Naive thymus-derived CD8-positive, alpha-beta T cell (primary cell): ENCODE measurements at places on chromosomes 2 and 18.
A peak's percentile ranks its signal among the peaks of the same experiment; 100 is the strongest.

DNA sequence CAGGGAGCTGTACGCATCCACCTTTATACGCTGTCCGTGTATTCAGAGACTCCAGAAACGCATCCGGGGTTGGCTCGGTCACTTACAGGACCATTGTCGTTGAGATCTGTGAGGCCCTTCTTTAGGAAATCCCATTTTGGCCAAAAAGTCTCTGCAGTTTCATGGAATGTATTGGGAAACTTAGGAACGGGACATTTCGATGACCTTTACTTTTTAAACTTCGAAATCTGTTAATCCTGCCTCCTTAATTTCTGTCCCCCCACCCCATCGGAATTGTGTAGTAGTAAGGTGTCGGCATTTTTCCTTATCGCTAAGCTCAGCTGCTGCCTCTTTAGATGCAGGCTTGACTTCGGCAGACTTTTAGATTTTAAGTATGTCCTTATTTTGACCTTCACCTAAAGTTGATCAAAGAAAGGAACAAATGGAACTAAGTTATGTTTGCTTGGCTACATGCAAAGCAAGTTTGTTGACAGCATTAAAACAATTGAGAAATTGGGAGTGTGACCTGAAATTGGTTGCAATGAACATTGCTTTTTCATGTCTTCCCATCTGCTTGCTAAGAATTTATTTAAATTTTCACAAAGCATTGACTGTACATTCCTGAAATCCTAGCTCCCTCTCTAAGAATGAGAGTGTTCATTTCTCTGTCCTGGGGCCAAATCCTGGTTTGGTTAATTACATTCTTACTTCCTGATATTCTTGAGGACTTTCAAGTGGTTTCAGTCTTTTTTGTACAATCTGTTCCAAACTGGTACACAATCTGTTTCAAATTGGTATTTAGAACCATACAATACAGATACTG, 884 bp upstream of the RAPH1 start:
- peak; percentile 8 for DNase-seq

DNA sequence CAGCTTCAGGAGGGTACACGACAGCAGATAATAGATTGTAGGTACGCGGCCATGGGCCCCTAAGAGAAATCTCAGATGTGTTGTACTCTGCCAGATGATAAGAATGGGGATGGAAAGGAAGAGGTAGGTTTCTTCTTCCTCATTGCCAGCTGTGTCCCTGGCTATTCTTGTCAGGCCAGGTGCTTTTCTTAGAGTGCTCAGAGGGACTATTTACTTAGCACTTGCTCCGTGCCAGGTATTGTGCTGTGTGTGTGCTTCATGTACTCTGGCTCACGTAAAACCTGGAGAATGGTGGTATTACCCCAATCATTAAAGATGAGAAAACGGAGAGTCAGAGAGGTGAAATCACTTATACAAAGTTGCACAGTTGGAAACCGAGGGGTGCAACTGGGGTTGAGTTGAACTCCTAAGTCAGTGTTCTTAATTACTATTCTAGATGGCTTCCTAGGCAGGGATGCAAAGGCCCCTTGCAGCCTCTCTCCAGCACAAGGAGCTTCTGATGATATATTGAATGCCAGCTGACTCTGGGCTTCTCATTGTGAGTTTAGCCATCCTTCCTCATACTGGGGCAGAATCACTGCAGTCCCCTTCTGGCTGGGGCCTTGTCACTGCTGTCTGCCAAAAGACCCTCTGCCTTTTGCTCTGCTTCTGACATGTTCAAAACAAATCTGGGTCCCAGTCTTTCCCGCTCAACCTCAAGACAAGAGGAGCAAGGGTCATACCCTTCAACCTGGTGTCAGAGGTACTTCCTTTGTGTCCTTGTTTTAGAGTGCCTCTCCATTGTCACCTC, 60.7 kb downstream of the LYPD1 start:
- no peak for DNase-seq

- no peak for DNase-seq
Measured at GRCh38 chr18:25243754-25244153, 108.2 kb downstream of the ZNF521 start.

GRCh38 chr2:234534515-234534914, 37.6 kb upstream of the ARL4C start:
- no peak for DNase-seq

DNA sequence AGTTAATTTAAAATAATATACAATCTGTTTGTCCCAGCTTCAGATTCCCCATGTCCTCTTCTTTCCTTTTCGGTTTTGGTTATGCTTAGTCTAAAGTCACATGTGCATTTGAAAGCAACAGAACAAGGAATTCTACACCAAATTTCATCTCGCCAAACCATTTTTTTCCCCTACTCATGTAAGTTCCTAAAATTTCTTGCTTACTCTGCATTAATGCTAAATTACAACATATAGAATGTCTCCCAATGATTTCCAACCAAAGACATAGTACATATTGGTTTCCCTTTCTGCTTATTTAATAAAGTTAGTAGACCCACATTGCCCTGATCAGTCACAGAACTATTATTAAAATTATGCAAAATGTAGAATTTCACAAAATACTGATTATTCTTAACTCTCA, 212.3 kb downstream of the ARHGAP15 start:
- no peak for DNase-seq

DNA sequence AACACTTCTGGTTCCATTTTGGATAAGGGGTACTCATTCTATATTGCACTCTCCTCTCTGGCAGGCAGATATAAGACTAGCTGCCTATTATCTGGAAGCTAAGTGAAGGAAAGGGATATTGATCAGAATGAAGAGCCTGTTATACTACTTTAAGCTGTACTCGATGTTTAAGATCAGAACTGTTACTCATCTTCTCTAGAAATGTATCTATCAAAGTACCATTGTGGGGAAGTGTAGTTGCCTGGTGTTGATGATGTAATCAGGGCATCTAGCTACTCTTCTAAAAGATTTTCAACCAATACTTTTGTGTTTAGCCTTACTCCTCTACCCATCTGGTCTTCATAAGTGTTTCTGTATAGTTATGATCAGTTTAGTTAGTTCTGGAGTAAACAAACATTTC, 5.8 kb downstream of the CAMKMT start:
- no peak for DNase-seq

DNA sequence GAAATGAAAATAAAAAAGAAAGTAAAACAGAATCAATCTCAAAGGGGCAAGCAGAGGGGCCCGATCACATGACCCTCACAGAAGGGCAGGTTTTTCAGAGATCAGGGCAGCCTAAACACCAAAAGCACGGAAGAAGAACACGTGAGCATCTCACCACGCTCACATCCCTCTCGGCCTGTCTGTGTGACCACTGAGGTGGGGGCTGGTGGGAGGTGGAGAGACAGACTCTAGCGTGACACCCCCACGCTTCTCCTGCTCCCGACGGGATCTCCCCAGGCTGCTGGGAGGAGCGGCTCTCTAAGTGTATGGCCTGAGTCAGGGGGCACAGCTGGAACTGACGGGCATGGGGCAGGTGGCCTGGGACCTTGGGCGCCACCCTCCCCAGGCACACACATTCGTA, 23.5 kb upstream of the MTERF4 start:
- DNase-seq: no peak

DNA sequence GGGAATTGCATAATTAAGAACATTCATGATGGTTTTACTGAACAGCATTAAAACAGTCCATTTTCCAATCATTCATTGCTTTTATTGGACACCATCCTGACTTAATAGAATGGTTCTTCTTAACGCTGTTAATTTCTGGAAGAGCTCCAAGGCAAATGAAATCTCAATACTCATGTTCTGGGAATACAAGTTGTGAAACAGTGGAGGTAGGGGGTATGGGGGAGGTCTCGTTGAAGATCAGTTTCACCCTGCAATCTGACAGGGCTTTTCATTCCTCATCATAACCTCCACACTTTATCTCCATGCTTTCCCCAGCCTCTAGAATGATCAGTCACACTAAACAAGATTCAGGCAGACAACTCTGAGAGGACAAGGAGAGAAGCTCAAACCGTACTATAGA, 113.6 kb downstream of the ETAA1 start:
- no peak for DNase-seq

- DNase-seq: no peak
Measured at GRCh38 chr2:222281506-222281905, 17.3 kb downstream of the PAX3 start.

GRCh38 chr2:66303471-66303870, 131.5 kb upstream of the MEIS1 start:
- no peak for DNase-seq

GRCh38 chr2:135230150-135230549, 178.1 kb downstream of the RAB3GAP1 start:
- DNase-seq: no peak

GRCh38 chr18:2672872-2673271, 17.3 kb downstream of the SMCHD1 start:
- DNase-seq: no peak

DNA sequence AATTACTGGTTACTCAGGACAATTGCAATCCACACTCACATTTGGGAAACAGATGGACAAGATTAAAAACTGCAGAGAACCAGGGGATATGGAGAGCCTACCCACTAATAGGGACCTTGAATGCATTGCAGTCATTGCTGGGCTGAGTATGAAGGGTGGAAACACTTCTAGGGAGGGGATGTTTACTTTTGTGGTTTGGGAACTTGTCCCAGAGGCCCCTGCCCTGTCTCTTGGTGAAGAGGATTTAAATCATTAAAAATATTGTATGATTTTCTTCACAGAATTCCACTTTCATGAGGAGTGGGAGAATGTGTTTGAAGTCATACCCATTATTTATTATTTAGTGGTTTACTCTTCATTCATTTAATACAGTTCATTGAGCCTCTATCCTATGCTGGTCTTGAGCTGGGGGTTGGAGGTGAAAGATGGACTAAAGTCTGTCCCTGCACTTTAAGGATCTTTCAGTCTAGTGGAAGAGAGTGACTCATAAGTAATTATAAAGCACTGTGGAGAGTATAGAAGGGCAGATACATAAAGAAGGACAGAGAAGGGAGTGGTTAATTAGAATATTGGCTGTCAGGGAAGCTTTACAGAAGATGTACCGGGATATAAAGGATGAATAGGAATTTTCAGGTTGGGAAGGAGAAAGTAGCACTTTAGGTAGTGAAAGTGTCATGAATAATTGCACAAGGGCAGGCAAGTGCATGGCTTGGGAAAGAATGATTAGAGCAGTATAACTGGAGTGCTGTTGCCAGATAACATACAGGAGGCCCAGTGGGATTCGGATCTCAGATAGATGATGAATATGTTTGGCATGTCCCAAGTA, 313.4 kb downstream of the LPIN1 start:
- no peak for DNase-seq

DNA sequence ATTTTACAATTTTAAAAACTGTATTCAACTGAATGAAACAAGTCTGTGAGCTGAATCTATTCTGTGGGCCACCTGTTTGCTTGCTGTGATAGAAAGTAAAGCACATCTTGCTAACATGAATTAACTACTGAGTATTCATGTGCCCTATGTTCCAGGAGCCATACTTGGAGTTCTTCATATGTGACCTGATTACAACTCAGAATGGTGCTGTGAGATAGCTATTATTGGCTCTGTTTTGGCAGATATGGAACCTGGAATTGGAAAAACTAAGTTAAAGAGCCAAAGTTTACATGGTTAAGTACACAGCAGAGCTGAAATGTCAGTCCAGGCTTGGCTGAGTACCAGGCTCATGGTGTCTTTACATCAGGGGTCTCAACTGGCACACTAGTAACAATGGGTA, 253.7 kb downstream of the AGPS start:
- DNase-seq: no peak

DNA sequence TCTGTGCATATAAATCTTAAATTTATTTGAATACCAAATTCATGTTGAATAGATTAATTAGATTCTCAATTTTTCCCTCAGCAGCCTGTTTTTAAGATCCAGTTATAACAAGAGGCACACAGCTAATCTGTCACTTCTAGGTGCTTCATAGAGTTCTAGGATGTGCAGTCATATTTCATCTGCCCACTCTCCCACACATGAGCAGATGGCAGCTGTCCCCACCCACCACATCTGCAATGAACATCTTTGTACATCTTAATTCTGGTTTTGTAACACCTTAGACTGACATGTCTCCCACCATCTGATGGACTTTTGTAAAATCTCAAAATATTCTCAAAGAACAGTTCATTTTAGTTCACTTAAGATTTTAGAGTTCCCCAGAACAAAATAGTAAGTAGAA, 250.8 kb upstream of the ST6GAL2 start:
- no peak for DNase-seq

DNA sequence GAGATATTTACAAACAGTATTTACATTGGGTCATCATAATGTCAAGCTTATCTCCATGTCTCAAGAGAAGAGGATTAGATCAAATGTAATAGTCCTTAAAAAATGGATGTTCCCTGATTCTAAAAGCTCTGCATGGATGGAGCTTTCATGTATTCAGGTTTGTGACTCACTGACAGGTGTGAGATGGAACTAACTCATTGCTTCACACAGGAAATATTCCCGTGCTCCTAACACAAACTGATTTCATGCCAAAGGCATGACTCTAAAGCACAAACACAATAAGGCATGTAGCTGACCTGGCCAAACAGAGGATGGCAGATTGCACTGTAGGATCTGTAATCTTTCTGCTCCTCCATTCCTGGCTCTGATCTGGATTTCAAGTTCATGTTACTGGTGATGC, 110.0 kb downstream of the ALK start:
- no peak for DNase-seq

GRCh38 chr2:64403426-64403825, 50.5 kb upstream of the LGALSL start:
- no peak for DNase-seq

DNA sequence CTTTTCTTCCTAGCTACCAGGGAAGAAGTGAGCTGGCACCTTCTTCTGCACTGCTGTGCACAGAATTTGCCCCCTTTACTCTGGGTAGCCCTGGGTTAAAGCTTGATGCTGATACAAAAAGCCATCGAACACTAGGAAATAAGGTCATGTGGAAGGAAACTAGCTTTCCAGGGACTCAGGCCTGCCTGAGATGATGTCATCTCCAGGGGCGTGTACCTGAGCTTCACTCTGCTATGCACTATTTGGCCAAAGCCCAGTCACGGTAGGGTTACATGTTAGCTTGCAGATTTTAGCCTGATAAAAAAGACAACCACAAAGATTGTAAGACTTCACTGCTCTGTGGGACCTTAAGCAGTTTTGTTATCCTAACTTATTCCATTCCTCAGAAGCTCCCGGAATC, 20.4 kb downstream of the EDAR start:
- DNase-seq: no peak
